Memory B cell (primary cell): ENCODE measurements at places on chromosomes 1 and 21.
A peak's percentile ranks its signal among the peaks of the same experiment; 100 is the strongest.

GRCh38 chr1:227946624-227947385 is 927 bp downstream of the WNT9A start:
- peak overlapping the region; percentile 77 for H3K4me3 ChIP-seq
- peaks cover 3% of the 10 kb centered on the region for H3K4me1 ChIP-seq
- no peaks in the 10 kb centered on the region for H3K36me3 ChIP-seq
- H3K27me3 ChIP-seq, result peaks cover 18% of the 10 kb centered on the region
- no peak overlapping the region for H3K27ac ChIP-seq

DNA sequence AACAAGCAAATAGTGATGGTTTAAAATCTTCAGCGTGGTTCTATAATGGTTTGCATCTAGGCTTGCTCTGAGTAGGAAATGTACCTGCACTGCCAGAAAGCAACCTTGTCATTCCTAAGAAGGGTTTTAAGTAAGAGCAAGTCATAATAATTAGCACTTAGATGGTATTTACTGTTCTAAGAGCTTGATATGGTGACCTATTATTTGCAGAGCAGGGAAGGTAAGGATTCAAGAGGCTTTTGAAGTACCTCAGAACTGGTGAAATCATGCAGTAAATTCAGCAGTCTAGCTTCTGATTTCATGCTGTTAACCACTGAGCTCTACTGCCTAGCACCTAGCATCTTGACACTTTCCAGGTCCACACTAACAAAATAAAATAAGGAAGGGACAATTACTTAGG is 23.7 kb downstream of the ATP1A1 start:
- peak overlapping the region; percentile 19 for H3K27ac ChIP-seq
- no peaks in the 10 kb centered on the region for H3K4me1 ChIP-seq
- H3K4me3 ChIP-seq, result no peak overlapping the region

DNA sequence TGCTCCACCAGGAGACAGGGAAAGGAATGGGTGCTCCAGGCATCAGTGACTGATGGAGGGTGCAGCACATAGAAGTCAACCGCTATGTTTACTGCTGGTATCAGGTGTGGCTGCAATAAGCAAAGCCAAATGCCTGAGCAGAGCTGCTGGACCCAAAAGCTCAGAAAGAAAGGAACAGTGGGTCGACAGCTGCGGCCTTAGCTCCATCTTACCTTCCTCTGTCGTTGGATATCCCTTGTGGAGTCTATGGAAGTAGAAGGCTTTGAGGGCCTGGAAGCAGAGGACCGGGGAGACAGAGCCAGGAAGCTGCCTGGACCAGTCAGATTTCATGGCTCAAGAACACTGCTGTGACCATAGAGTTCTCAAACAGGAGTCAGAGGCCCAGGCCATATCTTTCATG is 45.3 kb downstream of the RIMS3 start:
- H3K4me1 ChIP-seq, result no peaks in the 10 kb centered on the region
- no peak overlapping the region for H3K4me3 ChIP-seq
- no peak for DNase-seq
- no peak overlapping the region for H3K27ac ChIP-seq
- H3K36me3 ChIP-seq, result peaks cover 2% of the 10 kb centered on the region
- H3K27me3 ChIP-seq, result peaks cover 8% of the 10 kb centered on the region

DNA sequence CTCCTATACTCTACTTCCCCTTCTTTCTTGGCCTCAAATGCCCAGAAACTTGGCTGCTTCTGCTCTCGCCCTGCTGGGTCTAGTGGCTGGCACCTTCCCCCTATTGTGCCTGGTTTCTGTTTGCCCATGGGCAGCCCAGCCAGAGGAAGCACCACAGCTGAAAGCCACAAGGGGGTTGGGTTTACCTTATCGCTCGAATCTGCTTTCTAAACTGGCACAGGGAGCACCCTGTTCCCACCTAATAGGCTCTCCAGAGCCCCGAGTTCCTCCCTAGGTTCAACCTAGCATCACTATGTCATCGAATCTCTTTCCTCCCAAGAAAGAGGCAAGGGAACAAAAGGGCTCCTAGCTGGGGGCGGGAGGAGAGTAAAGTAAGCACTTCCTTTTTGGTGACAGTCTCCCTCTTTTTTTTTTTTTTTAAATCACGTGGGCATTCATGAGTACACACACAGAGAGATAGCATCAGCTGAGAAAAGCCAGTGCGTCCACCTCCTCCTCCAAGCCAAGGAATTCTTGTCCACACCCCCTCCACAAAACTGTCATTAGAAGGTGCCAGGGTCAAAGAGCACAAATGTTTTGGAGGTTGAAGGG is 72.8 kb downstream of the PLEKHA6 start:
- peaks cover 1% of the 10 kb centered on the region for H3K36me3 ChIP-seq
- peaks cover 7% of the 10 kb centered on the region for H3K27me3 ChIP-seq
- peak overlapping the region; percentile 69 for H3K27ac ChIP-seq
- DNase-seq, result peak; percentile 26
- peak overlapping the region; percentile 89 for H3K4me3 ChIP-seq

- H3K4me1 ChIP-seq, result peaks cover 24% of the 10 kb centered on the region
- no peaks in the 10 kb centered on the region for H3K27me3 ChIP-seq
- DNase-seq, result peak; percentile 75
- H3K4me3 ChIP-seq, result peak within 1 kb of the TSS; percentile 98
Observed at GRCh38 chr1:13699936-13700520, at the start of gene PRDM2. Gene PRDM2 (plus strand): TSS chr1:13700188. CDS start chr1:13715606, 15,418 bp downstream.

DNA sequence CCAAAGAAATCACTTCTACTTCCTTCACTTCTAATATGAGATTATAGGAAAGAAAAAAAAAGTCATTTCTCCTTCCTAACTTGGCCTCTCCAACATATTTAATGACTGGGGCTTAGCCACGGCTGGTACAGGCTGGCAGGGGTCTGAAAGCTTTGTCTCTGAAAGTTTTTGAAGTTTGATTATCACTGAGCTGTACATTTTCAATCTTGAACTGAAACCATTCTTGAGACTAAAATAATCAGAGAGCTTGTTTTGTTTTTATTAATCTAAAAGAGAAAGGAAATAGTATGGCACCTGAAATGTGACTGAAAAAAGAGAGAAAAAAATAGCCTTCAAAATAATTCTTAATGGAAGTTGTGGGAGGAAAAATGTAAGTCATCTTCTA is 3.8 kb upstream of the KRTAP19-8 start:
- H3K4me1 ChIP-seq, result no peaks in the 10 kb centered on the region
- DNase-seq, result no peak
- H3K27me3 ChIP-seq, result peaks cover 2% of the 10 kb centered on the region
- no peak overlapping the region for H3K4me3 ChIP-seq

GRCh38 chr1:39061951-39062350 is 35.8 kb downstream of the NDUFS5 start:
- no peak overlapping the region for H3K27ac ChIP-seq
- peaks cover 4% of the 10 kb centered on the region for H3K36me3 ChIP-seq
- no peak overlapping the region for H3K4me3 ChIP-seq
- H3K4me1 ChIP-seq, result peaks cover 4% of the 10 kb centered on the region
- no peaks in the 10 kb centered on the region for H3K27me3 ChIP-seq

- H3K27me3 ChIP-seq, result no peaks in the 10 kb centered on the region
- no peak overlapping the region for H3K27ac ChIP-seq
- H3K4me3 ChIP-seq, result no peak overlapping the region
- H3K4me1 ChIP-seq, result peaks cover 2% of the 10 kb centered on the region
Observed at GRCh38 chr1:2179283-2180013, 15.1 kb downstream of the FAAP20 start.

- no peaks in the 10 kb centered on the region for H3K27me3 ChIP-seq
- DNase-seq, result no peak
- H3K4me1 ChIP-seq, result peaks cover 49% of the 10 kb centered on the region
- H3K36me3 ChIP-seq, result peaks cover 2% of the 10 kb centered on the region
- no peak overlapping the region for H3K27ac ChIP-seq
Observed at GRCh38 chr1:41657679-41658295, 173.3 kb upstream of the EDN2 start.

- H3K4me3 ChIP-seq, result no peak overlapping the region
- no peak for DNase-seq
- H3K27ac ChIP-seq, result no peak overlapping the region
- H3K27me3 ChIP-seq, result no peaks in the 10 kb centered on the region
- H3K4me1 ChIP-seq, result no peaks in the 10 kb centered on the region
Observed at GRCh38 chr1:219412772-219413171, 200.1 kb downstream of the ZC3H11B start.

GRCh38 chr1:231338270-231339128 is at the start of gene SPRTN:
Gene SPRTN (plus strand): TSS chr1:231338293. CDS start chr1:231338384, 91 bp downstream.
- no peak for DNase-seq
- peaks cover 17% of the 10 kb centered on the region for H3K36me3 ChIP-seq
- peaks cover 28% of the 10 kb centered on the region for H3K4me1 ChIP-seq
- H3K27ac ChIP-seq, result peak within 1 kb of the TSS; percentile 100
- peak within 1 kb of the TSS; percentile 99 for H3K4me3 ChIP-seq
